EL (cell line): ENCODE measurements at places on chromosomes 13 and 19.

- no peak for DNase-seq
Measured at GRCh38 chr13:68358294-68358705, 1128.2 kb upstream of the PCDH9 start.

GRCh38 chr19:49591731-49592485, 926 bp downstream of the PRR12 start:
- DNase-seq, result peak; percentile 65

GRCh38 chr13:99347335-99347878, 40.2 kb upstream of the GPR183 start:
- no peak for DNase-seq

DNA sequence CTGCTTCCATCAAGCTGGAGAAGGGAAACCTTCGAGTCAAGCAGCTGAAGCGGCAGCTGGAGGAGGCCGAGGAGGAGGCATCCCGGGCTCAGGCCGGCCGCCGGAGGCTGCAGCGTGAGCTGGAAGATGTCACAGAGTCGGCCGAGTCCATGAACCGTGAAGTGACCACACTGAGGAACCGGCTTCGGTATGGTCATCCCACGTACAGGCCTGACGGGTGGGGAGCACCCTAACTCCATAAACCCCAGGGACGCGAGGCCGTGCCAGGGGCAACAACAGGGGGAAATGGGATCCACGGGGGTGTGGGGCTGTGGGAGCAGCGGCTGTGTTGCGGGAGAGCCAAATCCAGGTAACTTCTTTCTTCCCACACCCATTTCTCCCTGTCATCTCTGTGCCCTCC, 20.2 kb downstream of the KCNC3 start:
- no peak for DNase-seq

- peak; percentile 38 for DNase-seq
Measured at GRCh38 chr13:33284916-33285315, 639 bp downstream of the STARD13 start.

- no peak for DNase-seq
Measured at GRCh38 chr19:33722456-33723239, 74.0 kb upstream of the KCTD15 start.

DNA sequence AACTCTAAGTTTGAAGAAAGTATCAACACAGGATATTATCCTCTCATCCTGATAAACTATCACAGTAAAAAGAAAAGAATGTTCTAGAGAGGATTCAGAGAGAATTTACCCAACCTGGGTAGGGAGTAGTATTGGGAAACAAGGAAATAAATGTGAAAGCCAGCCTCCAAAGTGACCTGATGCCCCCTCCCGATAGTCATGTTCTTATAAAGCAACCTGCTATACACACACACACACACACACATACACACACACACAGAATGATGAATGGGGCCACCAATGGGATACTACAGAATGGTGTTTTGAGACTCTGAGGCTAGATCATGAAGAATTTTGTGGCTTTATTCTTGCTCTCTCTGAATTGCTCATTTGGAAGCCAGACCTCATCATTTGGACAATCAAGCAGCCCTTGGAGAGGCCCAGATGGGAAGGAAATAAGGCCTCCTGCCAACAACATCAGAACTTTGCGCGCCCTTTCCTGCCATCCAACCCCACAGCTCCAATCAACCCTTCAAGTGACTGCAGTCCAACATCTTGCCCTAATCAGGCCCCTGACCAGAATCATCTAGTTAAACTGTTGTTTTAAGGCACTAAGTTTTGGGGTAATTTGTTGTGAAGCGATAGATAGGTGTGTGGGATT, 807.9 kb upstream of the ARGLU1 start:
- no peak for DNase-seq

GRCh38 chr19:19550485-19550929, 12.4 kb downstream of the CILP2 start:
- DNase-seq, result peak; percentile 40

DNA sequence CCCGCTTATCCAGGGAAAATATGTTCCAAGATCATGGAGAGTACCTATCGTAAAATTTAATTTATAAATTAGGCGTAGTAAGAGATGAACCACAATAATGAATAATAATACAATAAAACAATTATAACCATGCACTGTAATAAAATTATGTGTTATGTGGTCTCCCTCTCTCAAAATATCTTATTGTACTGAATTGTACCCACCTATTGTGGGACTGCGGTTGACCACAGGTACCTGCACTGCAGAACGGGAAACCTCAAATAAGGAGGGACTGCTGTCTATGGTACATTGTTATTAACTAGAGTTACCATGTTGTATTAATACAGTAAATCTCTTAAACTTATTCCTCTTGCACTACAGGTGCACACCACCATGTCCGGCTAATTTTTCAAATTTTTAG, 5.3 kb upstream of the KLK12 start:
- DNase-seq, result no peak

DNA sequence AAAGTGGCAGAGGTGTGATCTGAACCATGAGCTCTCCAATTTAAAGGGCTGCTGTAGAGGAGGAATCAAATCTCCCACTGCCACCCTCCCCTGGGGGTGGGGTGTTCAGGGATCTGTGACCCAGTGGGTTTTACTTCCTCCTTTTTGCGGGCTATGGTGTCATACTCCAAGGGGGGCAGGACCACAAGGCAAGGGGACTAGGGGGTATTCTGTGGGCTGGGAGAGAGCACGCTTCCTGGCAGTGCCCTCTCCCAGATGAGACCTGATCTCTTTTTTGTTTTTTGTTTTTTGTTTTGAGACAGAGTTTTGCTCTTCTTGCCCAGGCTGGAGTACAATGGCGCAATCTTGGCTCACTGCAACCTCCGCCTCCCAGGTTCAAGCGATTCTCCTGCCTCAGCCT, 10.3 kb downstream of the PLD3 start:
- no peak for DNase-seq

DNA sequence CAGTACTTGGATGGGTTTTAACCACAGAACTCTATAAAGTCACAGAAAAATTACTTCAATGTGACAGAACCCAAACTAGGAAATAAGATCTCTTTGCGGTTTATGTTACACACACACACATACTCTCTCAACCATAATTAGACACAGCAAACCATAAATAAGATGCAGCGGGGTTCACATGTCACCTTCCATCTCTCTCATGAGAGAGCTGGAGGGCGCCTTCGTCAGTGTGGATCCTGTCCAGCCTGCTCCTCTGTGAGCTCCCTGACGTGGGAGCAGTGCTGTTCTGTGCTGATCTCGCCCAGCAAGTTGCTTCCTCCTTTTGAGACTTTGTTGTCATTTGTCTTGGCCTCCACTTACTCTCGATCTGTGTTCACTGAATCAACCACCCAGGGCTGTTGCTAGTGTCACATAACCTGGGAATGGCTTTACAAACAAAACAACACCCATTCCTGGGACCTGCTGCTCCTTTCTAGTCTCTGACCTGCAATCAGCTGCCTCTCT, 204.9 kb upstream of the KL start:
- DNase-seq, result peak; percentile 31

- DNase-seq, result no peak
Measured at GRCh38 chr19:15197942-15198341, 2.9 kb downstream of the NOTCH3 start.

DNA sequence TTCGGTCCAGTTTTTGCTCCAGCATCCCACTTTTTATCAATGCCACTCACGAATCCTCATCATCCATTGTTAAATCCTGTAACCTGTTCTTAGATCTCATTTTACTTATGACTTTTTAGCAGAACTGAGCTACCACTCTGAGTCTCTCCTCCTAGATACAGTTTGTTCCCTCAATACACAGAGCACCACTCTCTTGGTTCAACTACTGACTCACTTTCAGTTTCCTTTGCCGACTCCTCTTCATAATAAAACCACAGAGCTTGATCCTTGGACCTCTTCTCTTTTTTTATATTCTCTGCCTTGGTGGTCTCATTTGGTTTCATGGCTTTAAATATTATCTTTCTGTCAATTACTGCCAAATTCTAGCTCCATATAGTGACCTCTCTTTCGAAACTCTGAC, 150.3 kb downstream of the SLITRK5 start:
- DNase-seq, result no peak

GRCh38 chr19:1805401-1806183, 6.5 kb downstream of the ATP8B3 start:
- no peak for DNase-seq

- DNase-seq, result no peak
Measured at GRCh38 chr13:30077240-30077735, 226.9 kb upstream of the UBL3 start.

- DNase-seq, result no peak
Measured at GRCh38 chr19:32638625-32639024, 36.4 kb downstream of the ANKRD27 start.

DNA sequence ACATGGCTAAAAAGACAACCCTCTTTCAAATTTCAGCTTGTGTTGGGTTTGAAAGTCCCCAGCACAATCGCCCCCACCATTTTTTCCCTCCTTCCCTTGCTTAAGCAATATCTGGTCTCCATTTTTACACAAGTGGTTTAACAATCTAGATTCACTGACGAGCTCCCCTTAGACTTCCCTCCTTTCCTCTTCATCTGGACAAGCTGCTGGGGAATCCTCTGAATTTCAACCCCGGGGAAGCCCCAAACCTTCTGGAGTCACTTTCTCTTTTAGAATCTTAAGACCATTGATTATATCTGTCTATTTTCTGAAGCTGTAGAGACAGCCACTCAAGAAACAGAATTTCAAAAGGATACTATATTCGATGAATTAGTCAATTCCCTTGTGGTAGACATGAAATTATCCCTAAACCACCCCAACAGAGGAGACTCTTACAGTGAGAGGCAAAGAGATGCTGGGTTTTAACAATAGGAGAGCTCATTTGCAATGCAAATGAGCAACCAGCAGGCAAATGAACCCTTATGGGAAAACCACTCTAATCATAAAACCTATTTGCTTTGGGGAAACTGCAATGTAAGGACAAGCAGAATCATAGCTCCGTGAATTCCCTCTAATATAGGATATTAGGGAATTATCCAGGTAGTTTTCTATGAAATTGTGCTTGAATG, 78.9 kb downstream of the TEX26 start:
- DNase-seq, result no peak

DNA sequence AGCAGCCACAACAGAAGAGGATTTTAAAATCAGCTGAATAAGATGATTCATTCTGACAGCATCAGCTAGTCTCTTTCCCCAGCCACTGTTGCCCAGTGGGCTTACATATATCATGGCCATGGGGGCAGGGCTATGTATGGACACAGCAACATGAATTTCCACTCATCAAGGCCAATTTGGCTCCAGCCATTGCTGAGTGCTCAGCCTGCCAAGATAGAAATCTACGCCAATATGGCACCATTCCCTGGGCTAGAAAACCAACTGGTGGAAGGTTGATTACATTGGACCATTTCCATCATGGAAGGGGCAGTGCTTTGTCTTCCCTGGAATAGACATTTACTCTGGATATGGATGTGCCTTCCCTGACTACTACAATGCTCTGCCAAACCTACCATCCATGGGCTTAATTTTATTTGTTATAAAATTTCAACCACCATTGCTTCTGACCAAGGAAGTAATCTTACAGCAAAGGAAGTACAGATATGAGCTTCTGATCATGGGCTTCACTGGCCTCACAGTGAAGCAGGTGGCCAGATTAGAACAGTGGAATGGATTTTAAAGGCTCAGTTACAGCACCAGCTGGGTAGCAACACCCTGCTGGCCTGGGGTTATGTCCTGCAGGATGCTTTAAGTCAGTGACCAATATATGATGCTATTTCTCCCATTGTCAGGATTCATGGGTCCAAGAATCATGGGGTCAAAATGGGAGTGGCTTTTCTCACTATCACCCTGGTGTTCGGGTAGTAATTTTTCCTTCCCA, 9.8 kb upstream of the ALOX5AP start:
- DNase-seq, result no peak

- DNase-seq, result no peak
Measured at GRCh38 chr13:101152184-101152583, 264.1 kb downstream of the NALCN start.

DNA sequence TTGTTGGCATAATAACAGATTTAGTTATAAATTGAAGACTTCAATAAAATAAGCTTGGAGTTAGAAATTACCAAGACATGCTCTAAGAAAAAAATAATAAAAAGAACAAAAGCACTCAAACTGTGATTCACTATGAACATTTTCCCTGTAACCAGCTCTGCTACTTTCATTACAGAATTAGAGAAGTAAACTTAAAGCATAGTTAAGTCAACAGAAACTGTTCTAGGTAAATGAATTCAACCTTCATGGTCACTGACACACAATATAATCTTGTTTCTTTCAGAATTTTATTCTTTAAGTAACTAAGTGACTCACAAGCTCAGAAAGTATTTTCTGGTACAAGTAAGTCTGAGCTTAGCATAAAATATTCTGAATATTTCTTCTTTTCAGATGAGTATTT, 136.3 kb downstream of the KLF5 start:
- no peak for DNase-seq

- no peak for DNase-seq
Measured at GRCh38 chr19:28530406-28531035, 682.4 kb downstream of the UQCRFS1 start.

GRCh38 chr19:22595918-22596341, 38.2 kb upstream of the ZNF492 start:
- DNase-seq, result no peak

- DNase-seq, result no peak
Measured at GRCh38 chr19:39710333-39710890, 6.1 kb downstream of the LGALS14 start.

DNA sequence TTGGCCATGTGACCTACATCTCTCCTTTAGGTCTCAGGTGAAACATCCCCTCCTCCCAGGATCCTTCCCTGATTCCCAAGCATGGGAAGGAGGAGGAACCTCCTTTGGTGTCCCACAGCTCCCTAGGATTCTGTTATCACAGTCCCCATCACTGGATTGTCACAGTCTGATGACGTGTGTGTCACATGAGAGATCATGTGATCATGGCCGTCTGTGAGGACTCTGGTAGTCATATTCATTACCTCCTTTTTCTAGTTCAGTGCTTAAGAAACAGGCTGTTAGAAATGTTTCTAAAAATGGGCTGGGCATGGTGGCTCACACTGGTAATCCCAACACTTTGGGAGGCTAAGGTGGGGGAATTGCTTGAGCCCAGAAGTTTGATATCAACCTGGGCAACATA, 3.0 kb downstream of the DHX34 start:
- DNase-seq, result no peak

GRCh38 chr13:100815476-100816046, 141.0 kb upstream of the TMTC4 start:
- DNase-seq, result no peak

- peak; percentile 3 for DNase-seq
Measured at GRCh38 chr19:24098359-24098758, 11.4 kb downstream of the ZNF254 start.
